GM12878 (cell line): ENCODE measurements at places on chromosomes 5 and 9. TPM values are rescaled to one million over a fixed set of nuclear protein-coding genes. Genes with fewer than 3 reads are reported as not detected.

The FAM221B gene
- not detected in 2 replicates for total RNA-seq

The C9orf153 gene
- 0.18 TPM in 1 of 2 replicates, not detected in the other for total RNA-seq

The GRXCR2 gene
- total RNA-seq, result not detected in 2 replicates

The SLC6A19 gene
- total RNA-seq, result 0.03 TPM in 1 of 2 replicates, not detected in the other

The KIF24 gene
- 5.2 and 5.3 TPM in 2 replicates for total RNA-seq

The NTNG2 gene
- 0.11 and 0.51 TPM in 2 replicates for total RNA-seq

The F2RL1 gene
- total RNA-seq, result 0.10 and 0.16 TPM in 2 replicates
